Germinal center (tissue), 1 donor: ENCODE measurements at places on chromosomes 7 and 10.

- DNase-seq = no peak
These were observed 304.2 kb downstream of the CDC14C start for GRCh38 chr7:49228426-49229098.

GRCh38 chr7:149468208-149468607, 7.3 kb upstream of the ZNF777 start:
- no peak for DNase-seq

DNA sequence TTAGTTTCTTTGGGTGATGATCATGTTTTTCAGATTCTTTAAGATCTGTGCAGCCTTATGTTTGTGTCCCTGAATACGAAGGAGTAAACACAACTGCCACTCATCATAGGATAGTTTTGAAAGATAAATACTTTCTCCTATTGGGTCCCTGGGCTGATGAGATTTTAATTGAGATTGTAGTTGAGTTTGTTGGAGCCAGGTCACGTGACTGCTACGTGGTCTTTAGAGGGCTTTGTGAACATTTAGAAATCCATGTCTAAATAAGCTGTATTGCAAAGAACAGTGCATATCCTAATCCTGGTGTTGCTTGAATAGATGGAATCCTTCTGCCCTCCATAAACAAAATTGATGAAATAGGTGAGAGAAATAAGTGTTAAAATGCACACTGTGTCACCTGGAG, 17.4 kb upstream of the ZNF716 start:
- DNase-seq = no peak

DNA sequence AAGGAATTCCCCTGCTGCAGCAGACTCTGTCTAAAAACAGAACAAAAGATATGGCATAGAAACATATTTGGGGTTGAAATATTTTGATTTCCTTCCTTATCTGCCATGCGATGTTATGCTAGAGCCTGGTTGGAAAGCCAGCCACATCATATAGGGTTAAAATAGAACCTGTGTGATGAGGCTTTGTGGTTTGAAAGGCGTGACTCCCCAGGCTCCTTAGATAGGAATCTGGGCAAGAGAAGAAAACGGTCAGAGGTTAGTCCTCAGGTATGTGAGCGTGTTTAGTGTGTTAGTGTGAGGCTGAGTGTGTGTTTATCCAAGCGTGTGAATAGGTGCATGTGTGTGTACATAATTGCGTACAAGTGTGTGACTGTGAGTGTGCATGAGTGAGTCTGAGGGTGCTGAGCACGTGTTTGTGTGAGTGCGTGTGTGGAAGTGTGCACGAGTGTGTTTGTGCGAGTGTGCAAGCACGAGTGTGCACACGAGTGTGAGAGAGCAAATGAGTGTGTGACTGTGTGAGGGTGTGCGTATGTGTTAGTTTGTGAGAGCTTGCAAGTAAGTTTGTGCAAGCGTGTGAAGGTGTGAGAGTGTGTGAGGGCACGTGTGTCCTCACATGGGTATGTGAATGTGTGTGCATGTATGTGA, 79.9 kb downstream of the COL26A1 start:
- DNase-seq = no peak

- DNase-seq = no peak
These were observed 490.8 kb downstream of the IPMK start for GRCh38 chr10:57776688-57777432.

DNA sequence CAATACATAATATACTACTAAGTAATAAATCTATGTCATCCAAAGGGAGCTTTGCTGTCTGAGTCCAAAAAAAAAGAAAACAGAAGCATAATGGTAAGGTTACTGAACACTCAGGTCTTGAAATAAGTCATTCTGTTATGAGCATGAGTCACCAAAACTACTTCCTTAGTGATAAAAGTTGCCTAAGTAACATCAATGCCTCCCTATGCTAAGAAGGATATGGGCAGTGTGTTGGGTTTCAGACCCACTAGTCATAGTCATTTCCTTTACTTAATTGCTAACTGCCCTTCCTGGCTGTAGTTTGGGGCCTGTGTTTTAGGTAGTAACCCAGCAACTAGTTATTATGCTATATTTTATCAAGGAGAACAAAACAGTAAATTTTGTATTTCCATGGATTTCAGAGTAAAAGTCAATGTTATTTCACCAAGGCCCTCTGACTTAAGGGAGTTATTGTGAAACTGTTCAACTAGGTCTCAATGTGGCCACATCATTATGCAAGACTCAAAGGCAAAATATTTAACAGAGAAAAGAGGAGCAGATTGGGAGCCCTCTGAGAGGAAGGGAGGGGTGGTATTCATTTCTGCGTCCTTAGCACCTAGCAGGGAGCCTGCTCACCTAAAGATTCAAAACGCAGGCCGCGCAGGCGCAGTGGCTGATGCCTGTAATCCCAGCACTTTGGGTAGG, 11.7 kb upstream of the VIM start:
- DNase-seq = no peak

DNA sequence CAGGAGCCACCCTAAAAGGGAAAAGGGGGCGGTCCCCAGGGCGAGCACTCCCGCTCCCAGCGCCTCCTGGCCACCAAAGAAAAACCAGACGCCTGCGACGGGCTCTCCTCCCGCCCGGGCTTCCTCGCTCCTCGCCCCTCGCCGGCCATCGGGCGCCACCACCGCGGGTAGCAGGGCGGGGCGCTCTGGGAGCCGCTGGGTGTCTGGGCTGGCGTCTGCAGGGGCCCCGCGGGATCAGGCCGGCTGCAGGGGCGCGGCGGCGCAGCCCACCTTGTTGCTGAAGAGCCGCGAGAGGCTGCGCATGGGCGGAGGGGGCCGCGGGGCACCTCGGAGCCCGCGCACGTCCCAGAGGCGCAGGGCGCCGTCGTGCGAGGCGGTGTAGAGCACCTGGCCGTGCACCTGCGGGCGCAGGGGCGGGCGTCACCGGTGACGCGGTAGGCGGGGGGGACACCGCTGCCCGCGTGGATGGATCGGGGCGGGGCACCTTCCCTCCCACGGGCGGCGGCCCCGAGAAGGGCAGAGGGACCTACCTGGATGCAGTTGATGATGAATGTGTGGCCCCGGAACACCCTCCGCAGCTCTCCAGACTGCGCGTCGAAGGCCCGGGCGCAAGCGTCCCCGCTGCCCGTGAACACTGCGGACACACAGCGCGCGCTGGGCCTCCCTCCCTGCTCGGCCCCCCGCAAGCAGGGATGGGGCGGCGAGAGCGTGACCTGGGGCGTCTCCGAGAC, 28.3 kb downstream of the WDR86 start:
- DNase-seq = peak; percentile 87

GRCh38 chr10:45000138-45000751, 478 bp upstream of the ZNF22 start:
- DNase-seq = no peak

DNA sequence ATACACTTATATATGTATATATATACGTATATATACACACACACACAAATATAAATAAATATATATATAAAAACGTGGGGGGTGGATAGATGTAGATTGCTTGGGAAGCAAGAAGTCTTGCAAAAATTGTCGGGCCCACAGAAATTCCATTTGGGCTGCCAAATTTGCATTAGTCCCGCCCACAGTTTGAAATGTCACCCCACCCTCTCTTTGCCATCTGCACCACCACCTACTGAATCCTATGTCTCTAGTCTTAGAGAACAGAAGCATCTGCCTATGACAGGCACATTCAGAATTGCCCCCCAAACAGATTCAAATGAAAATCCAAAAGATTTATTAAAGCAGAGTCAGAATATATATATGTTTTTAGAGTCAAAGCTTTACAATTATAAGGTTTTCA, 25.6 kb upstream of the CACNA2D1 start:
- DNase-seq = no peak

- no peak for DNase-seq
These were observed 13.5 kb upstream of the ADAM22 start for GRCh38 chr7:87920578-87920977.

DNA sequence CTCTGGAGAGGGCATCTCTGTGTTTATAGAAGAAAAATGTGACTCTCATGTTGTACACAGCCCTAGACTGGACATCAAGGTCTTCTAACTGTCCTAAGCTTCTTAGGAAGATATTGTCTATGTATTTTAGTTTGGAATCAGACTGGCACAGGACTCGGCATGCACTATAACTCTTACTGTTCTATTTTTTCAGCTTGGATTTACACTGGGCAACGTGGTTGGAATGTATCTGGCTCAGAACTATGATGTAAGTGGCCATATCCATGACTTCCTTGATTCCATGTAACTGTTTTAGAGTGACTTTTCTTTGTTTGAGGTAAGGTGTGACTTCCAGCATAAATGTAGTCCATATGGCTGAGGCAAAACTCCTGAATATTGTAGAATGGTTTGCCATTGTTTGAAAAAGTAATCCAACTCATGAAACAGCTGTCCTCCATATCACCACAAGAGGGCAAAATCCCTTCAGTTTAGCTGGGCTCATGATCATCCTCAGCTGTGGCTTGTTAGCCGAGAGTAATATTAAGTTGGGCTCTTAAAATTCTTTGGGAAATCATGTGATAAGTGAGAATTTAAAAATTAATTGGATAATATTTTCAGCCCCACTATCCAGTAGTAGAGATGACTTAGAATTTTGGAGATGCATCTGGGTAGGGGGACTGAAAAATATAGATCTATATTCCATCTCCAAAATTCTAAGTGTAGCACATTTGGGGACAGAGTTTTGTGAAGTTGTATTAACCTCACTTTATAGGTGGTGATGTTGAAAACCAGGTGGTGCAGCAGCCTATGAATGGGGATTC, 10.4 kb downstream of the STMP1 start:
- DNase-seq = peak; percentile 48

DNA sequence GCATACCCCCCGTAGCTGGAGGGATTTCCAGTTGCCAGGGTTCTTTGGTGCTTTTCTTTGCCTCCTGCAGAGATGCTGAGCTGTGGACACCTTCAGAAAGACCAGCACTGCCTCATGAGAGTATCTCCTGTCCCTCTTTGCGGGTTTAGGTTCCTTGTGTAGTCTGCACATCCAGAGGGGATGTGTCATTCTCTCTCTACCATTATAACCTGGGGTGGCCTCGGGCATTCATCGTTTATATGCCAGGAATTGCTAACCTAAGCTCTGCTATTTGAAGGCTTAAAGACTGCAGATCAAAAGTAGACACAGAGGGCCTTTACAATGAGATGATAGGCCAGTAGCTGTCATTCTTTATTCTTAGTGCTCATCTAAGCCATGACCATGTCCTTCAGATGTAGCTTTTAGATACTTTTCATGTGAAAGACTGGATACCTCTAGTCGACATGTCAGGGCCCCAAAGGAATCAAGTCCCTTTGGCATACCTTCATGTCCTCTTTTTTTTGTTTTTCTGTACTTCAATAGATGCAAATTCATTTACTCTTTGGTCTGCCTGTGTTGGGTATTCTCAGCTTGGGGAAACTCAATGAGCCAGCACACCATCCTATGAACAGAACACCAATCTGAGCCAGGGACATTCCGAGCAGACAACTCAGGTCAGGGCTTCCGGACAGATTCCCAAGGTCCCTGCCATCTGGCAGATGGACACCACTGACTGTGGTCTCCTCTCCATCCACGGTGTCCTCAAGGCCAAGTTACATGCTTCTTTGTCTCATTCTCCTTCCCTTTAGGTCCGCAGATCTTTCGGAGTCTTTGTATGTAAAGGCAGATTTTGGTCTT, 129.3 kb downstream of the NRF1 start:
- no peak for DNase-seq

DNA sequence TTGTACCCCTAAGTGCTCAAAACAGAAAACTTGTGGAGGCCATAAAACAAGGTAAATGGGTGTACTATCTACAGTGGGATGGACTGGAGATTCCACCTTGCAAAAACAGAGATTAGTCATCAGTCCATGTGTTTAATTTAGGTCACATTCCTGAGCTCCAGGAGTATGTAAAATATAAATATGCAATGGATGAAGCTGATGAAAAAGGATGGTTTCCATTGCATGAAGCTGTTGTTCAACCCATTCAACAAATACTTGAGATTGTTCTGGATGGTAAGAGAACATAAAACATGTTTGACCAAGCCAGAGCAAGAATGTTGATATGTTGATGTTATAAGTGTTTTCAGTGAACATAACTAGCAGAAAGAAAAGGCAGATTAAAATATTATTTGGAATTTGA, 14.6 kb downstream of the ASB15 start:
- DNase-seq = no peak

- DNase-seq = no peak
These were observed 21.8 kb downstream of the MRPL32 start for GRCh38 chr7:42953994-42954393.

DNA sequence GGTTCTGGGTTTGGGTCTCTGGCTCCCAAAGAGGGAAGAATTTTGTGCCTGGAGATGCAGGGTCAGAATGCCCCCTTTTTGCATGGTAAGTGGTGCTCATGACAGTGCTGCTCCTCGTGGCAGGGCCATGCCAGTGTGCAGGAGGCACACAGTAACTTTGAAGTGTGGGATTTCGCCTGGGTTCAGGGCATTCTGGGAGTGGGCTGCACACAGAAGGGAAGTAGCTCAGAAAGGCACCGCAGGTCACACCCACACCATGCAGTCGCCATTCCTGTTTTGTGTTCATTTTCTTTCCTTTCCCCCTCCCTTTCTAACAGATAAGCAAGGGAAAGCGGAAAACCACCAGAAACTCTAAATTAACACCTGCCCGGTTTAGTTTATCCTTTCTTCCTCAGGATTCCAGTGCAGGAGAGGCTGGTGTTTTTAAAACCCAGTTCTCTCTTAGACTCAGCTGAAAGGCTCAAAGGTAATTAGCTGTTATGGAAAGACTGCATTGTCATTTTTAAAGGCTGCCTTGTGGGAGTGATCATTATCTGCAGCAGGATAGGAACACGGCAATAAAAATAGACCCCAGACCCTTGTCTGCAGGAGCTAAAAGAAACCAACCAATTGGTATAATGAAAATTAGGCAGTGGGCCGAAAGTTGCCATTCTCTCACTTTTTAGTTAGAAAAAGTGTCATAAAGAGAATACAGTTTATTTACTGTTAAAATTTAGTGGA, 50.2 kb downstream of the EEPD1 start:
- DNase-seq = no peak

DNA sequence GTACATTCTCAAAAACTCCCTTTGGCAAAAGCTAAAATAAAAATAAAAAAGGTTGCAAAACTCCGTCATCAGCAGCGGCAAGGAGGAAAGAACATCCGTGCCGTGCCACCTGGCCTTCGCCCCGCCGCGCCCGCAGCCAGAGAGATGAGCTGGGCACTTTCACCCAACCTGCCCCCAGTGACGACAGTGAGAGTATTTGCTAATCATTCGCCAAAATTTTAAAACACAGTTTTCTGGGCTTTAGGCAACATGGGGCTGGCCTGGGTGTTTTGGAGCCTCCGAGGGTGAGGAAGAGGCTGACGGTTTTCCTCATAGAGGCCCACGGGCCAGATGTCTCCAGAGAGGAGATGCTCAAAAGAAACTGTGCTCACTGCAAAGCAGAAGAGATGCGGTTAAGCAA, 128.2 kb downstream of the PRKAG2 start:
- DNase-seq = no peak
